ENCODE measurements at places on chromosomes 4 and X.

DNA sequence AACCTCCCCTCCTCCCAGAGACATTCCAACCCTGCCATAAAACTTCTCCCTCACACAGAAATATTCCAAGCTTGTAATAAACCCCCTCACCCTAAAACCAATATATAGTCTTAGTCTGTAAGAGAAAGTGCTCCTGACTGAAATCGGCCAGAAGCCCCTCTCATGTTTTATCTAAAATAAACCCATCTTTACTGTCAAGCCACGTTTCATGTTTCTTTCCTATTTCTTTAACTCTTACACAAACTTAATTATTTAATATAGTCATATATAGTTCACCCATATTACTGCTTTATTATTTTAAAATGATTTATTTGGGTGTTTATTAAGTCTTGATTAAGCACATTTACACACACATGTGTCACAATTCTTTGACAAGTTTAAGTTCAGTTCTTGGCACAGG lies 191.3 kb upstream of the AADAT start:
- no peak for DNase-seq

DNA sequence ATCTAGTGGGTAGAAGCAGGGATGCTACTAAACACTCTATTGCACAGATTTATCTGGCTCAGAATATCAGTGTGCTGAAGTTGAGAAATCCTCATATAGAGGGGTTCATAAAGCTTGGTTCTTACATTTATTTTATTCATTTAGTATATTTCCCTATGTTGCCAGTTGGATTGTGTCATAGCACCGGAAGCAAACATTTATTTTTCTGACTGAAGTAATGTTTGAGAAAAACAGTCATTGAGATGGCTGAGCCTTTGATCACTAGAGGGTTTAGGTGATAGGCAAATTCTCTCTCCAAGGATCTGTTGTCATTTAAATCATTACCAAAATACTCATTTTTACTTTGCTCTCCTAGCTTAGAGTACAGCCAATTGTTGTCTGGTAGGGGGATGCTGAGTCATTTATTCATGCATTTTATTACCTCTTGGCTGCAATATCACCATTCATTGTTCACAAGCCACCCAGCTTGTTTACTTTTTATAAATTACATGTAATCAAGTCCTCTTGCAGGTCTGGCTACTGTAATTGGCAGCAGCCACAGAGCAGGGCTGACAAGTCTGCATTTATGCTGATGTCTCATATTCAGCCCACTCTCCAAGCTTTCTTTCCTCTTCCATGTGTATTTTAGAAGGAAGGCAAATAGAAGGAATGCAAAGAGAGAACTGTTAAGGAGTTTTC lies 15.2 kb downstream of the GAB1 start:
- DNase-seq: no peak

DNA sequence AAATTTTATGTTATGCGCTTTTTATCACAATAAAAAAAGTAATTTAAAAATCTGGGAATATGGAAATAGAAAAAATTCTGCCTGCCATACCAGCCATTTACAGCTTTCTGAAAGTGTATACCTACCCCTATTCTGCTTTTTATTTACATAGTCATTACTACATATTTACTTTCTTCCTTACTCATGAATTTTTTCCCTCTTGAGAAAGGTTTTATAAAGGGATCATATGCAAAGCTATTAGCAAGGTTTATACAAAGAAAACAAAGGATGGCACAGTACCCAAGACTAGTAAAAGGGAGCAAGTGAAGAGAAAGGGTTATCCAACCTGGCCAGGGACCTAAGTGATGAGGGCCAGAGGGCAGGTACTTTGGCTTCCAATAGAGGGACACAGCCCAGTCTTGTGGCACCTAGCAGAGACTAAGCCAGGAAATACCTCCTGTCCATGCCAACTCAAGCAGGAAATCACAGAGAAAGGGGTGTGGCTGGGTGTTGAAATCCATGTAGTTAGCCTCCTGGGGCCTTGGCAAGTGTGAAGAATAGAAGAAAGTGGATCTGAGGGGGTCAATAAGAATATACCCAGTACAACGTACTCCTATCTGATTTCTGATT lies 207.3 kb upstream of the VEGFC start:
- no peak for DNase-seq

DNA sequence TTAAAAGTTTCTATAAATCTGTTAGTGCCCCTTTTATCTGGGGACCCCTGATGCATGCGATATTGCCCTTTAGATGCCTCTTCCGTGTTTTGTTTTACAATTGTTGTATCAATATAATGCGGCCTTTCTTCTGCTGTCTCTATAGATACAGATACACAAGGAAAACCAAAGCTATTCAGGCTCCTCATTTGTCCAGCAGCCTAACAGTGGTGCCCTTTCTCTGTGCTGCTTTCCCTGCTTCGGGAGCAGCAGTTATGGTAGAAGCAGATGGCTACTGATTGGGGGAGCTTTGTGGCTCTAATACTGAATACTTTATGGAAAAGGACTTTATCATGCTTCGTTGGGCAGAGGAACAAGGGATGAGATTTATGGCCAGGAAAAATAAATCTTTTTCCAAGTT lies 10.6 kb upstream of the PRDM8 start:
- DNase-seq: no peak

- no peak for DNase-seq
These were observed 147.5 kb upstream of the TTC29 start for GRCh38 chr4:147093206-147093605.

GRCh38 chrX:134747006-134747405 lies 88.7 kb upstream of the PLAC1 start:
- no peak for DNase-seq

DNA sequence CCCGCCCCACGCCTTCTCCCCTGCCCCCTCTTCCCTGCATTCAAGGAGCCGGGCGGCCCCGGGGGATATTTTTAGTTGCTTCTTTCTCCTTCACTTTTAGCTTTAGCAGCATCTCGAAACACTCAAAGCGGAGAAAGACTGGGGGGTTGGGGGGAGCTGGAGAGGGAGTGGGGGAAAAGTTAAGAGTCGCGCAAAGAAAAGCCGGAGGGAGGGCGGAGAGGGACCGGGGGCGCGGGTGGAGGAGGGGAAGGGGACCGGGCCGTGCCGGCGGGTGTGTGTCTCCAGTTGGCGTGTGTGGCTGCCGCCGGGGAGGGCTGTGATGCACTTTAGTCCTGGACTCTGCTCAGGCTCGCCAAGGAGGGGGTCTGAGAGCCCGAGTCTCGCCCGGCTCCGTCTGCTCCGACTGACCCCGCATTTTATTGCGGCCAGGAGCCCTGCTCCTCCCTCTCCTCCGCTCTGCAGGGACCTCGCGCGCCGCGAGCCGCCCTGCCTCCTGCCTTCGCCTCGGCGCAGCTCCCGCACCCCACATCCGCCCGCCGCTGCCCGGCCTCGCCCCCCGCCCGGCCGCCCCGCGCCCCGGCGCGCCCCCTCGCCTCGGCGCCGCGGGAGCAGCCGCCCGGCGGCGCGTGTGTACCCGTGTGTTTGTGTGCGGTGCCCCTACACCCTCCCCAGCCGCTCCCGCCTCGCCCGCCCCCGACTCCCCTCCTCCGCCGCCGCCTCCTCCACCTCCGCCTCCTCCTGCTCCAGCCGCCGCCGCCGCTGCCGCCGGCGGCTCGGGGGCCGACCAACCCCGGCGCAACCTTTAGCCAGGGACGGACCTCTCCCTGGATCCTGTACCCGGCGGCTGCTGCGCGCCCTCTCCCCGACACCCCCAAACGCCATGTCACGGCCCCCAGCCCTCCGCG lies 1.4 kb downstream of the ZNF827 start:
- DNase-seq: peak; percentile 22

DNA sequence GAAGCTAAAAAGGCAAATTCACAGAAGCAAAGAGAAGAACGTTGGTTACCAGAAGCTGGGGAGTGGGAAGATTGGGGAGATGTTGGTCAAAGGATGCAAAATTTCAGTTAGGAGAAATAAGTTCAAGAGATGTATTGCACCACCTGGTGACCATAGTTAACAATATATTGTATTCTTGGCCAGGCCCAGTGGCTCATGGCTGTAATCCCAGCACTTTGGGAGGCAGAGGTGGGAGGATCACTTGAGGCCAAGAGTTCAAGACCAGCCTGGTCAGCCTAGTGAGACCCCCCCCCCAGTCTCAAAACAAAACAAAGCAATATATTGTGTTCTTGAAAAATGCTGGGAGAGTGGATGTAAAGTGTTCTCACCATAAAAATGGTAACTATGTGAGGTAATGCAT lies 67.9 kb downstream of the TAB3 start:
- no peak for DNase-seq

DNA sequence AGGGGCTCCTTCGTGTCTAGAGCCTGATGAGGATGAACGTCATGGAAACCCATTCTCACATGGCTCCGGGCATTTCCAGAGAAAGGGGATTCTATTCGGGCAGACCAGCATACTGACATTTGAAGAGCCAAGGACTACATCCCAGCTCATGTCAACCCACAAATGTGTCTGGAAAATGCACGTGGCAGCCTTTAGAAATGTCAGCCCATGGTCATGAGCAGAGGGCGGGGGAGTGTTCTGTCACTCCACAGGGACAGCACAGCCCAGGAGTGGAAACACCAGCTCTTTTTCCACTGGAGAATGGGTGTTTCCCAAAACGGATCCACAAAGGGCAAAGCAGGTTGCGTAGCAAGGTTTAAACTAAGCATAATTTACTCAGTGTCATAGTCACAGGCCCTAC lies 207.0 kb downstream of the BCOR start:
- no peak for DNase-seq

DNA sequence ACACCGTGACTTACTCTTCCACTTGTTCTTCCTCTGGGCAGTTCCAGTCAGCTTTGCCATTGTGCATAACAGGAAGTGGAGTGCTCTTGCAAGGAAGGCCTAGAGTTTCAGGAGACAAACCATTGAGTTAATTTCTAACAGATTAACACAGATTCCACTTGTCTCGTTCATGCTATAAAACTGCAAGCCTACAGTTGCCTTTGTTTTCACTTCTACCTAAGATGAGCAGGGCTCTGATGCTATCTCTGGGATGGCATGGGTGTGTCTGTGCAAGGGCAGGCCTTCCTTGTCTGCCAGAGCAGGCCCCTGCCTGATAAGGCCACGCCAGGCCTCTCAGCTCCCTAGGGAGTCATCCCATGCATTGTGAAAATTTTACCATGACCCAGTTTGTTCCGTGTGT lies 67.7 kb upstream of the PGRMC2 start:
- DNase-seq: no peak

DNA sequence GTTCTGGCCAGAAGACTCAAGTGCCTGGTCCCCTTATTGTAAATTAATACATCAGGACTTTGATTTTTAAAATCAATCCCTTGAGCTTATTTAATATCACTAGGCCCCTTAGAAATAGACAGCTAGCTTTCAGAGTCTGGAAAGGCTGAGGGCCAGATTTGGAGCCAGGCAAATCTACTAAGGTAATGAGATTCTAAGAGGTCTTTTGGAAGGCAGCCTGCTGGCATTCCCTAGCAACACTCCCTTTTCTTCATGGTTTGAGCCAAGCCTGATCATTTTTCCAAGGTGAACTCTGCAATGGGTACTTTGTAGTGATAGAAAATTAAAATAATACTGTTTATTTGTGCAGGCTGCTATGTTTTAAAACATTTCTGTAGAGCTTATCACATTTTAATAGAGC lies 378.5 kb downstream of the FAT4 start:
- DNase-seq: no peak

DNA sequence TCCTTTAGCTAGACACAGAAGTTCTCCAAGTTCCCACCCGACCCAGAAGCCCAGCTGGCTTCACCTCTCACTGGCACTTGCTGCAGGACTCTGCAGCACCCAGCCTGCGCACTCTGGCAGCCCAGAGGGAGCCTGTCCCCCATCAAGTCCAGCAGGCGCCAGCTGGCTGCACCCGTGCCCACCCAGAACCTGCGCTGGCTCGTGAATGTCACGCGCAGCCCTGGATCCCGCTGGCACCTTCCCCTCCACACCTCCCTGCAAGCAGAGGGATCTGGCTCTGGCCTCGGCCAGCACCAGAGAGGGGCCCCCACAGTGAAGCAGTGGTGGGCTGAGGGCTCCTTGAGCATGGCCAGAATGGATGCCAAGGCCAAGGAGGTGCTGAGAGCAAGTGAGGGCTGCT lies 187.6 kb upstream of the HAND2 start:
- no peak for DNase-seq

DNA sequence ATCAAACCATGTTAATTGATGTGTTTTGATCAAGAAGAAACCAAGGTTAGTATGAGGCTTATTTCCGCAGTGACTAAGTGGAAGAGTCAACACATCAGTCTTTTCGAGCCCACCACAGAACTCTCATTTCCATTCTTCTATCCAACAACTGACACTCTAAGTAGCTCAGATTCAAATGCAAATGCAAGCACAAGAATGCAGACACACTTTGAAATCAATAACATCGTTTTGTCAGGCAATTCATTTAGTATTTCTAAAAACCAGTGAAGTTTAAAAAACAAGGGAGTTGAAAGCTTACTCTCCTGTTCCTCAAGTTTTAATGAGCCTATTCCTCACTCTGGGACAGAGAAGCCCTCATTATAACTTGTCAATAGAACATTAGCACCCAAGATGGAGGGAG lies 433.1 kb downstream of the ZIC3 start:
- no peak for DNase-seq

GRCh38 chr4:3745886-3746656 lies 20.1 kb upstream of the ADRA2C start:
- no peak for DNase-seq

DNA sequence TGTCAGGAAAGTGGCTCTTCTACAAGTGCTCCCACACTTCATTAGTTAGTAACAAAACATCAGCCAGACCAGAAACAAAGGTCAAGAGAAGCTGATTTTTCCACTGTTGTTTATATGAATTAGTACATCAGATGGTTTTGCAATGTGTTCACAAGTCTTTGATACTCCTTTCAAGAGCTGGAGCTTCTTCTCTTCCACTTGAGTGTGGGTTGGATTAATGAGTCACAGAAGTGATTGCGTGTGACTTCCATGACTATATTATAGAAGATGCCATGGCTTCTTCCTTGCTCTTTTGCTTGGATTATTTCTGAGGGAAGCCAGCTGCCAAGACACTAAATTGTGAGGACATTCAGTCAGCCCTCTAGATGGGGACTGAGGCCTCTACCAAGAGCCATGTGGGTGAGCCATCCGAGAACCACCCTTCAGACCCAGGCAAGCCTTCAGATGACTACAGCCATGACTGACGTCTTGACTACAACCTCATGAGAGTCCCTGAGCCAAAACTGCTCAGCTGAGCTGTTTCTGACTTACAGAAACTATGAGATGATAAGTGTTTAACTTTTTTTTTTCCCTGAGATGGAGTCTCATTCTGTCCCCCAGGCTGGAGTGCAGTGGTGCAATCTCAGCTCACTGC lies 18.1 kb downstream of the SOWAHB start:
- DNase-seq: no peak

GRCh38 chr4:25656031-25656430 lies 380 bp downstream of the SLC34A2 start:
- no peak for DNase-seq

GRCh38 chr4:10100734-10101216 lies 15.8 kb downstream of the WDR1 start:
- no peak for DNase-seq

DNA sequence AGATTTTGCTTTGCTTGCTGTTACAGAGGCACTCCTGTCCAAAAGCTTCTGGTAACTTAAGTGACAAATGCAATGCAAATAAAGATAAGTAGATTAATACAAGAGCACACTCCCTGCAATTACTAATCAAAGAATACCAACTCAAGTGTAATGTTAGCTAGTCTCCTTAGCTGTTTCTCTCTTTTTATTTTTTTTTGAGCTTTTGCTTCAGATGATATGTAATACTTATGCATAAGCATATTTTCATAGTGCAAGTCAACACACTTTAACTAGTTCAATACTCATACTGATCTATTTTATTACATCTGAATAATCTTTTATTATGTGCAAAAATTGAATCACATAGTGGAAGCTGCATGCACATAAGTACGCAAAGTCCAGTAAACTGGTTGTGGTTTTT lies 2.7 kb downstream of the SLC7A11 start:
- DNase-seq: no peak

GRCh38 chrX:3216581-3217180 lies 129.8 kb downstream of the MXRA5 start:
- DNase-seq: no peak
